ENCODE measurements at places on chromosomes 5 and 9. TPM values are rescaled to one million over a fixed set of nuclear protein-coding genes. Genes with fewer than 3 reads are reported as not detected.

DNA sequence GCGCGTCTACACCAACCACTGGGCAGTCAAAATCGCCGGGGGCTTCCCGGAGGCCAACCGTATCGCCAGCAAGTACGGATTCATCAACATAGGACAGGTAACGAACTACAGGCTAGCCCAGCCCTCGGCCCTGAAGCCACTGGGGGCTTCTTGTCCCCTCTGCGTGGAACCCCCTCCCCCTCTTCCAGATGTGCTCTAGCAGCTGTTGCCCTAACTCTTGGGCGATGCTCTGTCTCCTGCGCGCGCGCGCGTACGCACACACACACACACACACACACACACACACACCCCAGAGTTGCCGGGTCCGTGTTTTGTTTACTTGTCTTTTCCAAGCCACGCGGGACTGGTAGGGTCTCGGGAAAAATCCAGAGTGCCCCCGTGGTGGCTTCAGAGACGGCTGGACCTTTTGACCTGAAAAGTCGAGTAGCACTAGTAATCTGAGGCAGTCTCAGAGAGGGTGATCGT lies 836 bp downstream of the PCSK5 start:
- peak; percentile 80 for DNase-seq

Gene CENPK
- 43.2 TPM for total RNA-seq

Gene KLHL3
- 19.4 TPM for total RNA-seq

DNA sequence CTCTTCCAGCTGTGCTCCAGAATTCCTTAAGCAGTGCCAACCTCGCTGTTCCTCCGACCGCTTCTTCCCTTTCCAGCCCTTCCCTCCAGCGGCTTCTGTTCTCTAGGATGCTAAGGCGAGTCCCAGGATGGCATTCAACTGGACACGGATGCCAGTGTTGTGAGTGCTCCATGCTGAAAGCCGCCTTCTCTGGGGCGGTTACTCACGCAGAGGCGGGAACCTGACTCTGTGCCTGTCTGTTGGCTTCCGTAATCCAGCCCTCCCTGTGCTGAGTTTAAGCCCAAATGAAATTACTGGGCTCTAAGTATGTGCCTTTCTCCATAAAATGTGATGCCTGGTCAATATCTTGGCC lies 20.2 kb downstream of the COL5A1 start:
- no peak for DNase-seq

DNA sequence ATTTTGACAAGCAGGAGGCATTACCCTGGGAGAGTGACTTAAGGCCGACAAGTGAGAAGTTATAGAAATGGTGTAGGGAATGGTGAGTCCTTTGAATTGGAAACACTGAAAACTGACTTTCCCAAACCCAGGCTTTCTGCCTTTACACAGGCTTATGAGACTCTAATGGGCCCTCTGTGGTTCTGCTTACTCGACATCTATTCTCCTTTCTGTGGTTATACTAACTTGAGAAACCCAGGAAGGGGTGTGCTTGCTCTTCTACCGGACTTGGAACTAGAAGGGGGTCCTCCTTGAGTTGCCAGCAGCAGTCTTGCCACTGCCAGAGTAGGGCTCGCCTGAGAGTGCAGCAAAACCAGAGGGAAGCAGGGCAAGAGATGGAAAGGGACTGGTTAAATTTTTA lies 63.3 kb downstream of the FYB1 start:
- DNase-seq = no peak

DNA sequence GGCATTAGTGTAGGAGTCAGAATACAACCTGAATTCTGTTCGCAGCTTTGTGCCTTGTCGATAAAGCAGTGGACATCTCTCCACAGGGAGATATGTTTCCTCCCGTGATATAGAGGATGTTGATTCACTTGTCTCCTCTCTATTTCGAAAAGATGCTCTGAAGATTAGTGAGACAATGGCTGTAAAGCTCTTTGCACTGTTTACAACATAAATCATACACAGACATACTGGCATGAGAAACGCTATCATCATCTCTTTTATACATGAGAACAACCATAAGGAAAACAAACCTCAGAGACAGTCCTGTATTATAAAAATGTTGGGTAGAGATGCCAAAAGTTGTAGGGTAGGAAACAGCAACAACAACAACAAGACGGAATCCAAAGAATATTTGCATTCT lies 507.4 kb downstream of the RAB3C start:
- no peak for DNase-seq

Gene FAM200C
- total RNA-seq = 1.8 TPM

DNA sequence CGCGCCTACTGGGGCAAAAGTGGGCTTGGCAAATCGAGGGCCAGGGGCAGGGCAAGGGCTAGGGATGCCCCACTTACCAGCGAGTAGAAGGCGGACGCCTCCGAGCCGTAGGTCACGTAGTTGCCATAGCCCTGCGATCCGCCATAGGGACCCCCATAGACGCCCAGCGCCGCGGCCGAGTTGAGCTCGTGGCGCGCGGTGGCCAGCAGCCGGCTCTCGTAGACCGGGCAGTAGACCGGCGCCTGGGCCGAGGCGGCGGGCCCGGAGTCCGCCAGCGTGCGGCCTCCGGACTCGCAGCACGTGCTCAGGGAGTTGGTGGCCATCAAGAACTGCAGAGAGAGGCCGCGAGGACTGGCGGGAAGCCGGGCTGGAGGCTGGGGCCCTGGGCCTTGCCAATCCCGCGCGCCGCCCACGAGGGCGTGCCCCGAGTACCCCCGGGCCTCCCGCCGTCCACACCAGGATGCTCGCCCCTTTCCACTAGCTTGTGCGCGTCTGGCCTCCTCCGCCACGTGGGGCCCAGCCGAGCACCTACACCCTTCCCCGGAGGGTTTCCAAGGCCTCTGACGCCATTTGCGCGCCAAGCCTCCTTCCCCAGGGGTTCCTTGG lies 891 bp downstream of the IRX4 start:
- DNase-seq = no peak

GRCh38 chr9:224582-225520 lies 10.2 kb downstream of the DOCK8 start:
- no peak for DNase-seq

DNA sequence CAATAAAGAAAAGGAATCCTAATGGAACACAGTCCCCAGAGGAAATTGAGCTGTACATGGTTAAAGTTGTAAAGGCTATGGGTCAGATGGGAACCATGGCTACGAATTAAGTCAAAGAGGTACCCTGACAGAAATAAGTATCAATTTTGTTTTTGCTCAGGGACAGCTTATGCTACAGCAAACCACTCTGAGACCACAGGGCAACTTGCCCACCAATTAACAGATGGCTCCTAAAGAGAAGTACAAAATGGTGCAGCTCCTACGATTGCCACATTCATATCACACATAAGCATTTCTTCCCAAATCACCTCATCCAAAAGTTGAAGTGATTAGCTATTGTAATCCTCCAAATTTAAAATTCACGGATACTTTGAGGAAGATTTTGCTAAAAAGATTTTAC lies 83.0 kb downstream of the ELAVL2 start:
- DNase-seq = no peak

GRCh38 chr5:9054322-9054721 lies 491.6 kb downstream of the SEMA5A start:
- DNase-seq = no peak

- DNase-seq = peak; percentile 86
Measured at GRCh38 chr9:121718084-121718483, 66.7 kb downstream of the DAB2IP start.

Gene PCDHGA6
- 1.9 TPM for total RNA-seq

Gene C5orf58
- total RNA-seq = 0.43 TPM

DNA sequence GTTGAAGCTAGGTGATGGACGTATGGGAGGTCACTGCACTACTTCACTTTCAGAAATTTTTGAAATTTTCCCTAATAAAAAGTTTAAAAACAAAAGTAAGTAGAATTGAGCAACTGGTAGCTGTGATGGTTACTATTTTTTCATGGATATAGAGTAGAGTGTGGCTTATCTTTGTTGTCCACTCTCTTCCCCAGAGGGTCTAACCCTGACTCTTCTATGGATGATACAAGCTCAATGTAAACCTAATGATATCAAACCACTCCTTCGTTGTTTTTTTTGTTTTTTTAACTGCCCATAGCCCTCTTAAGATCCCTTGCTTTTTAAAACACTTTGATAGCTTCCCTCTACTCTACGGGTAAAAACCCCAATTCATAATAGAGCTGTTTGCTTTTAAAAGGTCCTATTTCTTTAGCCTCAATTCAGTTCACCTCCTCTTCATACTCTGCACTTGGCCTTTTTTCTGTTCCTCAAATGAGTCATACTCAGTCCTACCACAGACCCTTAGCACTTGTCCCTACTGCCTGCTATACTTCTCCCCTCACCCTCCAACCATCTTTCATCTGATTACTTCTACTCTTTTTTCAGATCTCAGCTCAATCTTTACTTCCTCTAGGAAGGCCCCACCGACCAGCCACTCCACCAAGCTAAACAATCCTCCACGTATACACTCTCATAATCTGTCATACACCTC lies 2.6 kb downstream of the HDAC3 start:
- DNase-seq = no peak

GRCh38 chr5:96699186-96699820 lies 37.1 kb downstream of the CAST start:
- no peak for DNase-seq

Gene CDX1
- 2.0 TPM for total RNA-seq

- peak; percentile 79 for DNase-seq
Measured at GRCh38 chr5:147857302-147858129, 21.0 kb upstream of the SCGB3A2 start.

GRCh38 chr9:89877051-89878002 lies 272.5 kb downstream of the GADD45G start:
- no peak for DNase-seq

DNA sequence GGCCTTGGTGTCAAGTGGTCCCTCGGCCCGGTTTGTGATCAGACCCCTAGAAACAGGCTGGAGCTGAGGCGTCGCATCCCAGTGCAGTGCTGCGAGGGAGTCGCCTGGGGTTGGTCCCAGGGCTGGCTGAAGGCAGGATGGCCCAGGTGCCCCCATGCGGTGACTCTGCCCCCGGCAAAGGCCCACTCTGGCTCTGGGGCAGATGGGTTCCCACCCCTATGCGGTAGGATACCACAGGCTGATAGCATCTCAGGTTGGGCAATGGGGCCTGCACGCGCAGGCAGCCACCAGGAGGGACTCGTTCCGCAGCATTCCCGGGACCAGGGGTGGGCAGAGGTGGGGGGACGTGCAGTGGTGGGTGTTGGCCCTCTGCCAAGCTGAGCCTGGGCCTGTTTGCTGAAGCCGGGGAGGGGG lies 86.0 kb downstream of the RXRA start:
- DNase-seq = peak; percentile 60

DNA sequence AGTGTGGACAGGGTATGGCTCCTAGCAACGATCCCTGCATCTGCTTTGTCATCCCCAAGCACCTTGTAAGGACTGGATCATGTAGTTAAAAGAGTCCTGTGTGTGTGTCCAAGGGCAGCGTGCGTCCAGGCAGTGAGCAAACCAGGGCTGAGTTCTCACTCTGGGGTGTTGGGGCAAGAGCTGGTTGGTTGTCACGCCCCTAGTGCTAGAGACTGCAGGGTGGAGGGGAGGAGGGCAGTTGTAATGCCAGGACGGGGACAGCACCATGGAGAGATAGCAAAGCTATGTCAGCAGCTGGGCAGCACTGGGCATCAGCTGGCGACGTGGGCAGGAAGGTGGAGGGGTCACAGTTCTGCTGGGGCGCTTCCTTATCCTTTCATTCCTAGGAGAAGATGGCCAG lies 100.8 kb downstream of the ZNF618 start:
- no peak for DNase-seq

Gene CCNO
- total RNA-seq = 5.3 TPM

- DNase-seq = no peak
Measured at GRCh38 chr5:40034441-40034840, 609.7 kb upstream of the DAB2 start.

Gene GABRA6
- total RNA-seq = not detected

- no peak for DNase-seq
Measured at GRCh38 chr9:120490888-120491595, 88.9 kb downstream of the CDK5RAP2 start.

Gene ENTREP1
- 2.0 TPM for total RNA-seq

Gene SAXO1
- total RNA-seq = 0.18 TPM

Gene ORM2
- total RNA-seq = 1.2 TPM

DNA sequence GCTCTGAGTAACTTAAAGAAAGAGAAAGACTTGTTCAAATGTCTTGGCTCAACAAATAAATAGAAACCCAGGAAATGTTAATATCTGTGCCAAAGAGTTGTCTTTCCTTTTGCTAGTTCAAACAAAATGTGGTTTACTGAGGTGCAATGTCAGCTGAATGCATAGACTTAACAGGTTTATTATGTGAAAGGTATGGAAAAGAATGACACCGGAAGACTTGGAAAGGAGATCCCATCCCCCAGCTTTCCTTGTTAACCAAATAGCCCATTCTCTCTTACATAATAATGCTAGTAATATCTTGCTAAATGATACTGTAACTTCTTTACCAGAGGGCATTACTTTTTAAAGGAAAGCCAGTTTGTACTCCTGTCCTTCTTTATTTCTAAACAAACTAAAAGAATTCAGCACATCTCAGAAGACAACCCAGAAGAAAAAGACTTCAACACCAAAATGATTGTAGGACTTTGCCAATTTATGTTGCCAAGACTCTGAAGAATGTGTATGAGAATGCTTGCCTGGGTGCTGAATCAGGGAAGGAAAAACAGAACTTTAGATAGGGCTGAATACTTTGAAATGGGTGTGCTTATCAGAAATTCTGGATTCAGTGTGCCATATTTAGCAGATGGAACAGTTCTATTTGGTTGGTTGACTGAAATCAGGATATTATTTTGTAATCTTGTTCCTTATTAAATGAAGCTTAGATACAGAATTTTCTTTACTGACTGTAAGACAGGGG lies 344.1 kb downstream of the TMEM38B start:
- DNase-seq = no peak

- DNase-seq = peak; percentile 93
Measured at GRCh38 chr9:128635266-128636023, 21.2 kb downstream of the DYNC2I2 start.

Gene SLC36A1
- total RNA-seq = 27.8 TPM

- no peak for DNase-seq
Measured at GRCh38 chr9:112752334-112753125, 2.0 kb downstream of the SNX30 start.

DNA sequence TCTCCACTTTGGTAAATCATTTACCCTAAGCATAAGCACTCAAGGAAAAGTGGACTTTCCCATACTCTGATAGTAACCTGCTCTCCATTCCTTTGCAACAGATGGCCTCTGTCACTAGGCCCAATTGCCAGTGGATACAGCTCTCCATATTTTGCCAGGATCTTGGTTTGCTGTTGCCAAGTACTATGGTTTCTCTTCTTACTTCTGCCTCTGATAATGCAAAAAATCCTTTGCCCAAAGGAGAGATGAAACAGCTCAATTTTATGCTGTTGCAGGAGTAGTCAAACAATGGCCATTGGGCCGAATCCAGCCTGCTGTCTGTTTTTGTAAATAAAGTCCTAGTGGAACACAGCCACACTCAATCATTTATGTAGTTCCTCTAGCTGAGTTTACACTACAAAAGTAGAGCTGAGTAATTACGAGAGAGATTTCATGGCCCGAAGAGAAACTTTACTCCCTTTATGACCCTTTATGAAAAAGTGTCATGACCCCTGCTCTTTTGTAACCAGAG lies 92.5 kb downstream of the HTR4 start:
- peak; percentile 25 for DNase-seq

- no peak for DNase-seq
Measured at GRCh38 chr5:21573416-21574314, 1279.5 kb downstream of the CDH12 start.

Gene CDH12
- not detected for total RNA-seq

Measured in stomach (tissue), 19 donors.